ENCODE measurements at places on chromosomes 6 and 20. TPM values are rescaled to one million over a fixed set of nuclear protein-coding genes. Genes with fewer than 3 reads are reported as not detected.
A peak's percentile ranks its signal among the peaks of the same experiment; 100 is the strongest.

TOMM34 gene
- total RNA-seq: 97.5 TPM

PLN gene
- total RNA-seq: under 0.01 TPM

NFATC2 gene
- total RNA-seq: 0.28 TPM

DNA sequence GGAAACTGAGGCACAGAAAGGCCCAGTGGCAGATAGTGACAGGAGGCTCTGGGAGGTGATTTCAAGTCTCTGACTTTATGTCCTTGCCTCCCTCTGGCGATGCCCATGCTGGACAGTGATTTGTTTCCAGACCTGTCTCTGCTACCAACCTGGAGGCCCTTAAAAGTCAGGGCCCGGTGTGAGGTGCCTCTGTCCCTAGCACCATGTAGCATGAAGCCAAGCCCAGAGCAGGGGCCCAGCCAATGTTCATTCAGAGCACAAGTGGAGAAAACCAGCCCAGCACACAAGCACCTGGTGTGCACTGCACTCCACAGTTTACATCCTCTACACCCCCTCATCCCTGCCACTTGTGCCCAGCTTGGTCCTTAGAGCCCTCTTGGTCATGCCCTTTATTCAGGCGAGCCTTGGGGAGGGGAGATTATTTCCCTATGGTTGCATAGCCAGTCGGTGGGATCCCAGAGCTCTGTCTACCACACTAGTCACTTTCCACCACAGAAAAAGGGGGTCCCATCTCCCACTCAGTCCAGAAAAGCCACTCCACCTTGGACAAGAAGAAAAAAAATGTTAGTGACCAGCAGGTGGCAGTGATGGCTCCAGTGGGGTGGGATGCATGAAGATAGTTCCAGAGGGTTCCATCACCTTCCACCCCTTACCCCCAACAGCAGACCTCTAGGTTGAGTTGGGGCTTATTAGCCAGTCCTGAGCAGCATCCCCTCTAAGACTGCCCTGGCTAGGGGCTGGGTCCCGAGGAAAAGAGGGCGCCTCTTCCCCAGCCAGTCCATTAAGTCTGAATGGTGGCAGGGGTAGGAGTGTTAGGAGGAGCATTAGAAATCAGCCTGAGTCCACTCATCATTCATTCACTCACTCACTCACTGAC is 30.9 kb downstream of the KIAA1755 start:
- no peaks in the 10 kb centered on the region for H3K27me3 ChIP-seq
- H3K4me1 ChIP-seq: peaks cover 8% of the 10 kb centered on the region
- H3K4me3 ChIP-seq: no peak overlapping the region
- no peaks in the 10 kb centered on the region for H3K36me3 ChIP-seq
- no peak for DNase-seq

- H3K27ac ChIP-seq: peak overlapping the region; percentile 91
- DNase-seq: peak; percentile 99
- peaks cover 25% of the 10 kb centered on the region for H3K4me1 ChIP-seq
- H3K36me3 ChIP-seq: no peaks in the 10 kb centered on the region
Measured at GRCh38 chr20:3811467-3812258, 8.7 kb upstream of the AP5S1 start.

DNA sequence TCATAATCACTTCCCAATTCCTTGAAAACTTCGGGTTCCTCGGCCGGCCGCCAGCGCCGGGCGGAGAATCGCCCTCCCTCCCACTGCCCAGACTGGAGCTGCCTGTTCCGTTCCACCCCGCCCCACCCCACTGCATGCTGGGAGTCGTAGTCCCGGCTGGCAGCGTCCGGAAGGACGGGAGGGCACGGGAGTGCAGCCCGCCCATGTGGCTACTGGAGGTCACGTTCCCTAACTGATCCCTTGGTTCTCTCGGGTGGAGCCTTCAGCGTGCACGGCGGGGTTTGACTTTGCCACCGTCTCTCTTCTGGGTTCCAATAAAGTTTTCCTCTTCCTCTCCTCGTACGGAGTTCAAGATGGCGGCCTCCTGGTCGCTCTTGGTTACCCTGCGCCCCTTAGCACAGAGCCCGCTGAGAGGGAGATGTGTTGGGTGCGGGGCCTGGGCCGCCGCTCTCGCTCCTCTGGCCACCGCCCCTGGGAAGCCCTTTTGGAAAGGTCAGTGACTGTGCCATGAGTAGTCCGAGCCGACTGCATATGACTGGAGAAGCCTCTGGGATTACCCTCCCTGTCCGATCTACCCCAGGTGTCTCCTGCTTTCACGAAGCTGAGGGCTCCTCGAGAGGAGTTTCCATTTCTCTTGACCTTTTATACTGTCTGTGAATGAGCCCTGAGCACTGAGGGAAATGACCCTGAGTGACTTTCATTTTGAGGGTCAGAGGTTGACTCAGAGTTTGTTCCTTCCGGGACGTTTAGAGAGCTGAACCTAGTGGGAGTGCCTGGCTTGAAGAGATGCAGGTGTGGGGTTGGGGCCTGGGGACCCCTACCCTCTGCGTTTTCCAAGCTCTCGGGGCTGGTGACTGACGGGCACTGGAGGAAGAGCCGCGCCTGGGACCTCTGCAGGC is at the start of gene AFG1L:
TSS of gene AFG1L (plus strand) at position 328 of the 899 bp plus-strand sequence. CDS start at position 354, 26 bp downstream.
- H3K36me3 ChIP-seq: no peaks in the 10 kb centered on the region
- H3K4me3 ChIP-seq: peak within 1 kb of the TSS; percentile 75
- no peaks in the 10 kb centered on the region for H3K27me3 ChIP-seq
- no peaks in the 10 kb centered on the region for H3K4me1 ChIP-seq

DNA sequence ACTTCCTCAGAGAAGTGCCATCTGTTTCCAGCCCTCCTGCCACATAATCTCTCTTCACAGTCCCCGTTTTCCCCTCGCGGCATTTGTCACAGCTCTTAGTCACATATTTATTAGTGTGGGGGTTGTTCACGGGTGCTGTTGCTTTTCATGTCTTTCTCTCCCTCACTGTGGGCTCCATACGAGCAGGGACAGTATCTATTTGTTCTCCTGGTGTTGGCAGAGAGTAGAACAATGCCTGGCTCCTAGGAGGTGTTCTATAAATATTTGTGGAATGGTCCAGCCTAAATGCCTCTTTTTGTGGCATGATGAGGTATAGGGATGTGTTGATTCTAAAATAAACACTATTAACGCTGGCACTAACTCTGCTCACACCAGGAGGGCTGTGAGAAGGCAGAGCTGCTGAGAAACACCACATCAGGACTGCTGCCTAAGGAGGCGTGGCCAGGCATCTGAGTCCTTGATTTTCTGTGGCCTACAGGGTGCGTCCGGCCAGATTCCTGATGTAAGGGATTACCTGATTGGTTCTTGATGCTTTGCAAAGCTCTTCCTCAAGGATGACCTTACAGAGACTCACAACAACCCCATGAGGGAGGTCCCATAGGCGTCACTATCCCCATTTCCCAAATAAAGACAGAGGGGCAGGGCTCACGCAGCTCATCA is 219.8 kb upstream of the ARID1B start:
- no peak overlapping the region for H3K27ac ChIP-seq
- H3K4me1 ChIP-seq: no peaks in the 10 kb centered on the region
- H3K4me3 ChIP-seq: no peak overlapping the region
- H3K36me3 ChIP-seq: no peaks in the 10 kb centered on the region
- peak; percentile 28 for DNase-seq

DNA sequence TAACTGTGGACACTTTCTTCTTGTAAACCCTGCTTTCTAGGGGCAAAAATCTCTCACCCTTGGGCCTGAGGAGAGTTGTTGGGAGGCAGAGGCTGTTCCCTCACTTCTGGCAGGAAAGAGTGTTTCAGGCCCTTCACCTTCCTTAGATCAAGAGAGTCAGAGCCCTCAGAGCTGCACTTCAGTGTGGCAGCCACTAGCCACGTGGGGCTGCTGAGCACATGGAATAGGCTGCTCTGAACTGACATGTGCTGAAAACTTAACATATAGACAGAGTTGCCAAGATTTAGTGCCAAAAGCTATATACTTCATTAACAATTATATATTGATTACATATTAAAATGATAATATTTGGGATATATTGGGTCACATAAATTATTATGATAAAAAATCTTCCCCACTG is 4.4 kb upstream of the LMBRD1 start:
- DNase-seq: no peak
- 0 out of 2 replicates have a peak, but pooled peaks cover 2% of the 10 kb centered on the region for H3K4me1 ChIP-seq
- no peak overlapping the region for H3K27ac ChIP-seq
- H3K27me3 ChIP-seq: no peaks in the 10 kb centered on the region

DNA sequence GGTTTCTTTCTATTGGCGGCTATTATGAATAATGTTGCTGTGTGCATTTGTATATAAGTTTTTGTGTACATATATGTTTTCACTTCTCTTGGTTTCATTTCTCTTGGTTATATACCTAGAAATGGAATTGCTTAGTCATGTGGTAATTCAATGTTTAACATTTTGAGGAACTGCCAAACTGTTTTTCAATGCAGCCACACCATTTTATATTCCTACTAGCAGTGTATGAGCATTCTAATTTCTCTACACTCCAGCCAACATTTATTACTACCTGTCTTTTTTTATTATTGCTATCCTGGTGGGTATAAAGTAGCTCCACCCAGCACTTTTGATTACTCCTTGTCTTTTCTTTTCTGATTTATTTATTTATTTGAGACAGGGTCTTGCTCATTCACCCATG is 54.8 kb downstream of the PHACTR2 start:
- no peaks in the 10 kb centered on the region for H3K36me3 ChIP-seq
- peaks cover 2% of the 10 kb centered on the region for H3K4me1 ChIP-seq
- H3K4me3 ChIP-seq: no peak overlapping the region
- no peaks in the 10 kb centered on the region for H3K27me3 ChIP-seq
- H3K27ac ChIP-seq: no peak overlapping the region

GRCh38 chr6:43878823-43879495 is 108.9 kb downstream of the VEGFA start:
- H3K36me3 ChIP-seq: no peaks in the 10 kb centered on the region
- H3K4me1 ChIP-seq: no peaks in the 10 kb centered on the region
- H3K27me3 ChIP-seq: peaks cover 9% of the 10 kb centered on the region
- DNase-seq: no peak

DNA sequence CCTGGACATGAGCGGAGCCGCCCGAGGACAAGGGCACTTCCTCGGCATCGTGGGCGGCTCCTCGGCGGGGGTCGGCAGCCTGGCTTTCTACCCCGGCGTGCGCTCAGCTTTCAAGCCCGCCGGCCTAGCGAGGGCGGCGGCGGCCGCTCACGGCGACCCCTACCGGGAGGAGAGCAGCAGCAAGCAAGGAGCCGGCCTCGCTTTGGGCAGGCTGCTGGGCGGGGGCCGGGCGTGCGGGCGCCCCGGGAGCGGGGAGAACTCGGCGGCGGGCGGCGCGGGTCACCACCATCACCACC is 6.7 kb downstream of the PRDM13 start:
- no peaks in the 10 kb centered on the region for H3K36me3 ChIP-seq
- H3K4me3 ChIP-seq: peak overlapping the region; percentile 12
- peak; percentile 18 for DNase-seq
- no peaks in the 10 kb centered on the region for H3K4me1 ChIP-seq
- peaks cover 77% of the 10 kb centered on the region for H3K27me3 ChIP-seq
- H3K27ac ChIP-seq: no peak overlapping the region

GRCh38 chr6:168343239-168344150 is 23.9 kb upstream of the DACT2 start:
- no peaks in the 10 kb centered on the region for H3K4me1 ChIP-seq

GRCh38 chr6:32483968-32484613 is 44.4 kb downstream of the HLA-DRA start:
- H3K36me3 ChIP-seq: no peaks in the 10 kb centered on the region
- no peaks in the 10 kb centered on the region for H3K4me1 ChIP-seq
- H3K4me3 ChIP-seq: no peak overlapping the region
- DNase-seq: no peak

- DNase-seq: no peak
- H3K27me3 ChIP-seq: no peaks in the 10 kb centered on the region
- peaks cover 2% of the 10 kb centered on the region for H3K4me1 ChIP-seq
- no peaks in the 10 kb centered on the region for H3K36me3 ChIP-seq
- H3K4me3 ChIP-seq: no peak overlapping the region
Measured at GRCh38 chr6:158686791-158687381, 37.0 kb downstream of the SYTL3 start.

Measured in IMR-90 (cell line).